ENCODE measurements at places on chromosomes 7 and 10.

DNA sequence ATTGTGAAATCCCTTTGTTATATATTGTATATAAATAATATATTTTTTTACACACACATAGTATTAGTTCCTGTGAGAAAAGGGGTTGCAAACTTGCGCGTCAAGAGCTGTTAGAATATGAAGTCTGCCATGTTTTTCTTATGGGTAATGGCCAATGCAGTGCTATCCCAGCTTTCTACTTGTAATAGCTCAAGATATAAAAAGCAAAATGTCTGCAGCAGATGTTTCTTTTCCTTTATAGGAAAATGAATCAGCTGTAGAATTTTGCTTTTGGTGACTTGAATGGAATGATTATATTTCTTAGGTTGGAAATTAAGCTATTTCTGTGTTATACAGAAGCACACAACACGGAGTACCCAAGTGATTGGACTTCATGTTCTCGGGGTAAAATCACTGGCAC is 53.3 kb upstream of the TMEM236 start:
- DNase-seq = no peak

DNA sequence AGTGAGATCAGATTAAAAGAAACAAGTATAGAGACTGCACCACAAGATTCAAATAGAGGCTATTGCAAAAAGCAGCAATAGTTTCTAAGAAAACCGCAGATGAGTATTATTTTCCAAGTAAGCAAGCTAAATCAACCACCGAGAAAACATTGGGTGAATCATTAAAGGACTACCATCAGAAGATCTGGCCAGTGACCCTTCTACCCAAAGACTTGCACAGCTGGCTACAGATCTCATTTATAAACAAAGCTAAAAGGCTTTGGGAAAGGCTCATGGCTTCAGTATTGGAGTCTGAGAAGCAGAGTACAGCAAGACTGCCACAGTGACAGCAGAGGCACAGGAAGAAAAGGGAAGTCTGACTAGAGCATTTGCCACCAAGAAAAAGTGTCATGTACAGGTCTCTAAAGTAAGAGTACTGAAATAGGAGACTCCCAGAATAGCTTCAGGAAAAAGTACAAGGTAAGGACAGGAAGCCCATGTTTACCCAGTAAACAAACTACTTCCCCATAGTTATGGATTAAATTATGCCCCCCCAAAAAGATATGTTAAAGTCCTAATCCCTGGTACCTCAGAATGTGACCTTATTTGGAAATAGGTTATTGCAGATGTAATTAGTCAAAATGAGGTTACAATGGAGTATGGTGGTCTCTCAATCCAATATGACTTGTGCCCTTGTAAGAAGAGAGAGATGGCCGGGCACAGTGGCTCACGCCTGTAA is 19.0 kb downstream of the STEAP1 start:
- no peak for DNase-seq

DNA sequence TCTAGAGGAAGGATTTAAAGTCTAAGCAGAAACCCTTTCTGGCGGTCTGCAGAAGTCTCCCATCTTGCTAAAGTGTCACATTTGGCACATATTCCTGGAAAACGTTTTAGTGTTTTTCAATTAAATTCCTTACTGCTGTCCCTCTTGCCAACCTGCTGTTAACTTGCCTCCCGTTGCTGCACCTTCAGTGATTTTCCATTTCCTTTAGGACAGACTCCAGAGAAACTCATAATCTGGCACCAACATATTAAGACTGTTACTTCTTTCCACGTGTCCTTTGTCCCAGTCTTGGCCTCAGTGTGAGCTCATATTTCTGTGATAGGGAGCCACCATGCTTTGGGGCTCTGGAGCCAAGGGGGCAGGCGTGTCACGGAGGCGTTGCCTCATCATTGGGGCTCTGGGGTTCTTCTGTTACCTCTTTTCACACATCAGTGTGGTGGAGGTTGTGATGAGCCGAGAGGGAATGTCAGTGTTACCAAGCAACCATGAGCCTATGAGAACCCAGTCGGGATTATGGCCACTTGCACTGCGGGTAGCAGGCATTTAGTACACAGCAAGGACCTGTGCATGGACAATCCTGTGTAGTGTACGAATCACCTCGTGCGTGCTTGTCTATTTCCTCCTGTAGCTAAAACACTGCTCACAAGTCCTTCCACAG is 26.0 kb upstream of the ZNF32 start:
- no peak for DNase-seq

GRCh38 chr10:129793996-129794395 is 170.1 kb downstream of the EBF3 start:
- no peak for DNase-seq

- DNase-seq = no peak
These were observed 87.2 kb downstream of the GSDME start for GRCh38 chr7:24669971-24670591.

DNA sequence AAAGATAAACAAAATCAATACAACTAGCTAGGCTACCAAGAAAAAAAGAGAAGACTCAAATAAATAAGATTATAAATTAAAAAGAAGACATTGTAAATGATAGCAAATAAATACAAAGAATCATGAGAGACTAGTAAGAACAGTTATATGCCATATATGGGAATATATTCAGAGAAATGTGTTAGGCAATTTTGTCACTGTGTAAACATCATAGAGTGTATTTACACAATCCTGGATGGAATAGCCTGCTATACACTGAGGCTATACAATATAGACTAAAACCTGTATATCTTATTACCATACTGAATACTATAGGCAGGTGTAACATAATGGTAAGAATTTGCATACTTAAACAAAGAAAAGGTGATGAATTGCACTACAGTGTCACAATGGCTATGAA is 717.4 kb downstream of the PARD3 start:
- no peak for DNase-seq

GRCh38 chr10:73644767-73645166 is 3.5 kb upstream of the MYOZ1 start:
- no peak for DNase-seq

DNA sequence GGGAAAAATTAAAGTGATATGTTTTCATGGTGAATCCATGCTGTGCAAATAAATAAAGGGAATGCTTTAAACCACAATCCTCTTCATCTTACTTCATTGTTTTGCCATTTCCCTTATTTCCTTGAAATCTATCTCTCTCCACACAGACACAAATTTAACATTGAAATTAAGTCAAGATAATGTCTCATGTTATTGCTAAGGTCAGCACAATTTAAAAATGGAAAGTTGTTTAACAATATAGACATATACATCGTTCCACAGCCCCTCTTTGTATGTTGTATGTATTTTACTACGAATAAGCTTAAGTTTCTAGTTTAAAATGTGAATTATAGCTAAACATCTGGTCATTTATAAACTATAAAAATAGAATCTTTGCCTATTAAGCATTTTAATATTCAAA is 256.9 kb downstream of the PLXDC2 start:
- no peak for DNase-seq

- DNase-seq = no peak
These were observed 148.7 kb upstream of the MKI67 start for GRCh38 chr10:128274938-128275337.

Measured in NCI-H146 (cell line).